ENCODE measurements at places on chromosomes 11 and 22.

DNA sequence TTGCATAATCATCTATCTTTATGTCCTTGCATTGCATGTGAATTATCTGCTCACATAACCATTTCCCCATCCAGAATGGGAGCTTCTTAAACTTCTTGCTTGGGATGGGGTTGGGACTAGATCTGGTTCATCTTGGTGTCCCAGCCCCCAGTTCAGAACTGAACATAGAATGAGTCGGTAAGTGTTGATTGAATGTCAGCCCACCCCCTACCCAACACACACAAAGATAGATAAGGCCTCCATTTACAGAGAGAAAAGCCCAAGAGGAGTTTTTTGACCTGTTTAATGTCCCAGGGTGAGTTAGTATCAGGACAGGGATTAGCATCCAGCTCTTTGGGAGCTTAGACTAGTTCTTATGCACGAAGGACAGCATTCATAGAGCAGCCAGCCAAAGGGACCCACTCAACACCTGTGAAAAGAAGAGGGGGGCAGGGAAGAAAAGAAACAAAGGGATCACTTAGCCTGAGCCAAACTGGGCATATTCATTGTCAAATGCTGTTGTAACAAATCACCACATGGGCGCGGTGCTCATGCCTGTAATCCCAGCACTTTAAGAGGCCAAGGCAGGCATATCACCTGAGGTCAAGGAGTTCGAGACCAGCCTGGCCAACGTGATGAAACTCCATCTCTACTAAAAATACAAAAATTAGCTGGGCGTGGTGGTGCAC is 57.4 kb downstream of the CHRDL2 start:
- DNase-seq = no peak

GRCh38 chr22:42001706-42002105 is 3.1 kb downstream of the WBP2NL start:
- no peak for DNase-seq

GRCh38 chr11:72657411-72658100 is 16.7 kb downstream of the PDE2A start:
- DNase-seq = no peak

DNA sequence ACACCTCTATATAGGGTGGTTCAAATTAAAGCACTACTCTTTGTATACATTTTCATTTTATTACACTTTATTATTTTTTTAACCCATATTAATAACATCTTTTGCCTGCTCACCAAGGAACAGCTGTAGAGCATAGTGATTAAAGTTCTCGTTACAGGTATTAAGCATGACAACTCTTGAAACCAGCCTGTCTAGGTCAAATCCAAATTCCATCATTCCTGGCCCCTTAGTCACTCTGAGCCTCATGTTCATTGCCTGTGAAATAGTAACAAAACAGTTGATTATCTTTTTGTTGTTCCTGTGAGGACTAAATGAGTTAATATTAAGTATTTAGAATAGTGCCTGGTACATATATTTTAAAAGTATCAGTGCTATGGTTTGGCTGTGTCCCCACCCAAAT is 334.5 kb downstream of the RAB38 start:
- no peak for DNase-seq

DNA sequence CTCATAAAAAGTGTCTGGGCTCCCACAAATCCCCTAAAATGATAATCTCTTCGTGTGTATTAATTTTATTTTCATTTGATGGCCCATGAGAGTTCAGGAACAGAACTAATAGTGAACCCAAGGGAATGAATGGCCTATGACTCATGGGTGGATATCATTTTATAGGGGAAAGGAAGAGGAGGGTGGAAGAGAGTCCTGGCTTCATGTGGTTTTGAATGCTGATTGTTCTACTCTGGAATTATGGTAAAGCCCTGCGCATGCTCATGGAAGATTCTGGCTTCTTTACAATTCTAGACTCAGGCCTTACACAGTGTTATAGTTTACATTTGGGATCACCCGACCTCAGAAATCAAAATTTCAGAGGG is 35.2 kb downstream of the MAML2 start:
- DNase-seq = no peak

- DNase-seq = no peak
Observed at GRCh38 chr11:72078477-72078876, 1.9 kb downstream of the NUMA1 start.

GRCh38 chr11:80748207-80748925 is 1307.5 kb upstream of the TENM4 start:
- no peak for DNase-seq

- DNase-seq = no peak
Observed at GRCh38 chr11:8263109-8263768, 439 bp downstream of the LMO1 start.

- no peak for DNase-seq
Observed at GRCh38 chr11:27088353-27088752, 47.7 kb downstream of the BBOX1 start.

DNA sequence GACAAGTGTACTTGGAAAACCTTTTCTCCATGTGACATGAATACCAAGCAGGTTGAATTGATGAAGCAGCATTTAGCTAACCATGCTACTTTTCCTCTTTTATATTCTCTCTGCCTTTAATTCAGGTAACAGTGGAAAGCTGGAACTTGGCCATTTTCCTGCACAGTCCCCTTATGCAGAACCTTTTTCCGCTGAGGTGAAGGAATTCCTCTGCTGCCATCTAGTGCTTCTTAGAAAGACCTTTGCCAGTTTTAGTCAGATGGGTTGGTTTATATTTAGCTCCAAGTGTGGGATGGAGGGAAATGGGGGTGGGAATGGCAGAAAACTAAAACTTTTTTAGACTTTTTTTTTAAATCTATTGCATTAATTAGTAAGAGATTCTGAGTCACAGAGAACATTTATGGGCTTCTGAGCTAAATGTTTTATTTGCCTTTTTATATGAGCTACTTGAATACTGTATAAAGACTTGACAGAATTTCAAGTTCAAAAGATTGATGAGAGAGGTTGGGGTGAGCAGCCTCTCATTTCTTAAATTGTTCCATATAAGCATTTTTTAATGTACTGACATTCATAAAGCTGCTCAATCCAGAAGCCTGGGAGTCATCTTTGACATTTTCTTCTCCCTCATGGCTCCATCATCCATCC is 153.9 kb upstream of the ZC3H12C start:
- DNase-seq = no peak

- no peak for DNase-seq
Observed at GRCh38 chr11:107973641-107974040, 35.1 kb upstream of the CUL5 start.

DNA sequence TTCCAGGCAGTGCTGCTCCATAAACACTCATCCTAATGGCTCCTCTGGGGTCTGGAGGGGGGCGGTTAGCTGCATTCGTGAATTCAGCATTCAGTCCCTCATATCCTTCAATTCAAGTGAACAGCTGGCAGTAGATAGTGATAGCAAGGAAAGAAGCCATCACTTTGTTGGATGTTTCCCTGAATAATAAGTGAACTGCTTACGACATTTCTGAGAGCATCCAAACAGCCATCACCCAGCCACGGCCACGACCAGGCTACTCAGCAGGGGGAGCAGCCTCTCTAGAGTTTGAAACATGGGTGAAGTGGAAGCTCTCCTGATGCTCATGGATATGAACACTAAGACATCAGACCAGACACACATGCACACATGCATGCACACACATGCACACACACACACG is 163.6 kb downstream of the NTM start:
- DNase-seq = no peak

- no peak for DNase-seq
Observed at GRCh38 chr22:39123751-39124581, 26.9 kb downstream of the APOBEC3H start.

- DNase-seq = no peak
Observed at GRCh38 chr11:40360206-40360798, 1099.2 kb downstream of the LRRC4C start.

GRCh38 chr11:76856571-76856970 is 4.1 kb upstream of the ACER3 start:
- no peak for DNase-seq

DNA sequence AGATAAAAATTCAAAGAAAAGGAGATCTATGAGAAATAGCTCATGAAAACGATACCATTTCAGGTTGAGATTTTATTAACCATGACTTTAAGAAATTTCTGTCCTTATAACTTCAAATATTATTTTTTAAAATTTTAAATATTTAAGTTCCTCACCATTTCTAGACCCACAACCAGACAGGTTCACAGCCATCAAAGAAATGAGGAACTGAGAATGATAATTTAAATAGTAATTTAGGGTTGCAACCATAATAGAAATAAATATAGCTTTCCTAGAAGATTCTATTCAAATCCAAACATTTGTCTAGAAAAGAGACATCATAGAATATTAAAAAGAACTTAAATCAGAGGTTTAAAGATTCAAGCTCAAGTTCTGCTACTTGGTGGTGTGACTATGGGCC is 5.9 kb upstream of the VWA5A start:
- no peak for DNase-seq

DNA sequence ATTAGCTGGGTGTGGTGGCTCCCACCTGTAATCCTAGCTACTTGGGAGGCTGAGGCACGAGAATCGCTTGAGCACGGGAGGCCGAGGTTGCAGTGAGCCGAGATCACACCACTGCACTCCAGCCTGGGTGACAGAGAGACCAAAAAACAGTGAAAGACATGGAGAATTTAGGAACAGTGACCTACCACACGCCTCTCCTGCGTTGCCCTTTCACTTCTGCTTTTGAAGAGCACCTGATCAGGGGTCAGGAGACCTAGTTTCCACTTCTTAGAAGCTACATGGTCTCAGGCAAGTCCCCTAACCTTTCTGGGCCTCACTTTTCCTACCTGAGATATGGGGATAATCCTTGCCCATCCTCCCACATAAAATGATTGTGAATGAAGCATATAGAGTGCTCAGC is 12.2 kb downstream of the SLC35C1 start:
- DNase-seq = no peak

DNA sequence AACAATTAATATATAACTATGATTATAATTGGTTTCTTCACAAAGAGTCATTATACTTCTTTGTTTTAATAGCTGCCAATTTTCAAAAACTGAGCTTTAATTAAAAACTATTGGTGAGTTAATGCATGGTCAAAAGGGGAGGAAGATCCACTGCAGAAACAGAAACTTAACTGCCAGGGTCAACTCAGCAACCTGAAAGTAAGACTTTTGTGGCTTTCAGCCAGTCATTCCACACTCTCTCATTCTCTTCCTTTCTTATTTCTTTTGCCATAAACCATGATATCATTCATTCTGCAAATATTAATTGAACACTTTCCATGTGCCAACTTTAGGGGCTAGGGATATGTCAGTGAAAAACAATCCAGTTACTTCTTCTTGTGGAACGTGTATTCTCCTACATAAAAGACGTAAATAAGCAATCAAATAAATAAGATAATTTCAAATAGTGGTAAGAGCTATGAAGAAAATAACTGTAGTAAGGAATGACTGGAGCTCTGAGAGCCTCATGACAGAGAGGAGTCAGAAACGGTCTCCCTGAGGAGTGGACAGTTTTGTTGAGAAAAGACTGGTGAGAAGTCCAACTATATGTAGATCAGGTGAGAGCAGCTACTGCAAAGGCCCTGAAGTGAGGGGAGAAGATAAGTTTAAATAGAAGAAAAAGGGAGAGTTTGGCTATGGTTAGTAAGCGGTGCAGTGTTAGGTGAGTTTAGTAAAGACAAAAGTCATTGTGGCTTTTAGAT is 130.5 kb downstream of the GRIA4 start:
- DNase-seq = no peak

- DNase-seq = no peak
Observed at GRCh38 chr11:130464291-130464812, 15.9 kb downstream of the ADAMTS15 start.

- no peak for DNase-seq
Observed at GRCh38 chr11:93857413-93858120, 7.1 kb upstream of the VSTM5 start.

- no peak for DNase-seq
Observed at GRCh38 chr11:79304599-79305212, 136.1 kb downstream of the TENM4 start.

DNA sequence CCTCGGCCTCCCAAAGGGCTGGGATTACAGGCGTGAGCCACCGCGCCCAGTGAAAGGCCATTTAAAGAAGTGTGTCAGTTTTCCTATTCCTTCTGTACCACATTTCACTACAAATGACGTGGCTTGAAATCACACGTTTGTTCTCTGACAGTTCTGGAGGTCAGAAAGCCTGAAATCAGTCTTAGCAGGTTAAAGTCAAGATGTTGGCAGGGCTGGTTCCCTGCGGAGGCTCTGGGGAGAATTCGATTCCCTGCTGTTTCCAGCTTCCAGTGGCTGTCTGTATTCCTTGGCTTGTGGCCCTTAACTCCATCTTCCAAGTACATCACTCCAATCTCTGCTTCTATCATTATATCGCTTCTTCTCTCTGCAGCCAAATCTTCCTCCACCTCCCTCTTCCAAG is 383.2 kb downstream of the LARGE1 start:
- no peak for DNase-seq

- no peak for DNase-seq
Observed at GRCh38 chr22:40314041-40314440, 32.3 kb upstream of the ADSL start.

DNA sequence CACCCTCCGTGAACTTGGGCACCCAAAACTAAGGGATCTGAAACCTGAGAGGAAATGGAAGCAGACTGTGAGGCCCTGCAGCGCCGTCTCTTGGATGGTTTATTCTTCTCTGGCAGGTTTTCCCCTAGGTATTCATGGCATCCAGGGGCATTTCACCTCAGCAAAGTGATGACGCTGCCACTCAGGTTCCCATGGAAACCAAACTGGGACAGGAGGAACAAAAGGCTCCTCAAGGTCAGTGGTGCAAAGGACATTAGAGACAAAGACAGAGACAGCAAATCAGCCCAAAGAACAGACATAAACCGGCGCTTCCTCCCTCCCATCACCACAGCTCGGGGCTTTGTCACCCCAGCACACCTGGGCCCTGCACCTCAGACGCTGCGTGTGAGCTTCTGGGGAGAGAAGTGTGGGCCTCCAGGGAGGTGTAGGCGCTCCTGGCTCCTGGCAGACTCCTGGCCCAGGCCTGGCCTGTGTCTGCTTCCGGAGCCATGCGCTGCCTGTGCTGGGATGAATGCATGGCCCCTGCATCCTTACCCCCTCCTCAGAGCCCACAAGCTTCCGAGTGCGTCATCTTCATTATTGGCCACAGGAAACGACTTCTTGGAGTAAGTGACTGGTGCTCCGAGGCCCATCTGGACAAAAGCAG is 5.9 kb downstream of the TP53AIP1 start:
- no peak for DNase-seq

All from 8988T (cell line).